ENCODE measurements at places on chromosomes 2 and 18.

GRCh38 chr2:160534996-160535395 lies 41.4 kb upstream of the RBMS1 start:
- no peak for DNase-seq

DNA sequence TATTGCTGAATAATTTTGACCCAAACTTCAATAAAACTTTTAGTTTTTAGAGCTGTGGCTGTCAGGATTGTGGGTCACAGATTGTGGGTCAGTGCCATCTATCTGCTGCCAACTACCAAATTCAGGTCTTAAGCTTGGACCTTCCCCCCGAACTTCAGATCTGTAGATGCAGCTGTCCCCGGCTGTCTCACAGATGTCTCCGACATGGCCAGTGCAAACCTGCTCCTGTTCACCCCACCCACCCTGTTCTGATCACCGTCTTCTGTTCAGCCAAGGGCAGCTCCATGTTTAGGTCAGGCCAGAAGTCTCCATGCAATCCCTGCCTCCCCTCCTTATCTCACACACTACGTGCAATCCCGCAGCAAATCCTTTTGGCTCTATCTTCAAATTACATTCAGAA lies 175.0 kb downstream of the PRKCE start:
- DNase-seq, result no peak

GRCh38 chr18:61335684-61336555 lies 2.7 kb downstream of the CDH20 start:
- no peak for DNase-seq

- DNase-seq, result no peak
Observed at GRCh38 chr2:38991899-38992298, 102.2 kb downstream of the ARHGEF33 start.

DNA sequence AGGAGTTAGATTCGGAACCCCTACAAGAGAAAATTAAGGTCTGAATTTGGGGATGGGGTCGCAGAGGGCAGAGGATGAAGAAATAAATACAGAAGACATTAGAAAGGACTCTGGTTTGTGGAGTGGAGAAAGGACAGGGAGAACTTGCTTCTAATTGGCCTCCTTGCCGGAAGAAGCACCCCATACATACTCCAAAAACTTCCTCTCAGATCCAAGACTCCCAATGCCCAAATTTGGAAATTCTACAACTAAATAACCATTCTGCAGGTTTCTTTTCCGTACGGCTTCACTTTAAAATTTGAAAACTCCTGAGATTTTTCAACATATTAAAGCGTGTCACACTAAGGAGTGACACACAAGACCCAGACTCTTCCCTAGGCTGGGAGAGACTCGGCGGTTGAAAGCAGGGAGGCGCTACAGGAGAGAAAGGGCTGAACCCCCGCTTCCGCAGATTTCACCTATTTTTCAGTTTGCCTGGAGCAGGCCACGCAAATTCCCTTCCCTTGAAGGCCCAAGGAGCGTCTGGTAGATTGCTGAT lies 478 bp downstream of the CLHC1 start:
- no peak for DNase-seq

DNA sequence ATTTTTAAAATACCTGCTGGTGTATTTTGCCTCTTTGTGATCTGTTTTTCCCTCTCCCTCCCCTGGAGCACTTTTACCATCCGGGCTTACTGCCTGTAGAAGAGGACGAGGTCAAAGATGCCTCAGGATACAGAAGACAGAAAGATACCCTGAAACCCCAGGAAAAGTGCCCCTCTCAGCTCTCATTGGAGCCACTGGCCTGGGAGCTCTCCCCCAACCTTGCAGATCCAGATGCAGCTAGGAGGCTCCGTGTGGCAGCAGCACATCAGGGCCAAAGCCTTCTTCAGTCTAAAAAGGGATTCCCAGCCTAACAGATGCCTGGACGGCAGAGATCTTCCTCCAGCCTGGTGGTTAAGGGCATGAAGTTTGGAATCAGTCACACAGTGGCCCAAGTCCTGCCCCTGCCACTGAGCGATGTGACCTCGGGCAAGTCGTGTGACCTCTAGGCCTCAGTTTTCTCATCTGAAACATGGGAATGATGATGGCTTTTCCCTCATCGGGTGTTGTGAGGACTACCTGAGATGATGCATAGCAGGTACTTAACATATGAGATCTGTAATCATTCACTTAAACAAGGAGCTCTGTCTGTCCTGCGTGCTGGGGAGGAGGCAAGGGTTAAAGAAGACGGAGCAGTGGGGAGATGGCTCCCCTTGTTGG lies 239.4 kb downstream of the DYSF start:
- DNase-seq, result no peak

- no peak for DNase-seq
Observed at GRCh38 chr18:33577685-33578517, at the start of gene ASXL3. Gene ASXL3, plus strand, starts transcription at chr18:33578219. Its CDS starts 413 bp downstream, at chr18:33578632.
